ENCODE measurements at places on chromosomes 1 and 21.

GRCh38 chr21:44445145-44445812 is 10.0 kb upstream of the LRRC3 start:
- no peak for DNase-seq

DNA sequence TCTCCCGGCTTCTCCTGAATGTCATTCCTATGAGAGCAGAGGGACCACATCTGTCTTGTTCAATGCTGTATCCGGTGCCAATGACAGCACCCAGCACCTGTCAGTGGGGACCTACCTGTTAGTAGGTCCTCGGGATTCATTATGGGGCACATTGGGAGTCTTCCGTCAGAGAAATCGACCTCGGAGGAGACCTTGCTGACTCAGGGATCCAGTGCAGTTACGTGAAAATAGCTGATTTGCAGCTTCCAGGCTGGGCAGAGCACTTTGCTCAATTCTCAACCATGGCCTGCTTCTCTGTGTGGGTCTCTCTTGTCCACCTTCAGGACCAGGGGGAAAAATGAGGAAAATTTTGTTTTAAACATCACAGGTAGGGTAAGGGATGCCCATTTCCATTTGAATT is 130.2 kb downstream of the PRDM2 start:
- no peak for DNase-seq

- no peak for DNase-seq
Measured at GRCh38 chr1:93635614-93636543, 45.8 kb downstream of the BCAR3 start.

- no peak for DNase-seq
Measured at GRCh38 chr1:21901473-21901847, 35.6 kb downstream of the HSPG2 start.

GRCh38 chr1:64909031-64909430 is 57.3 kb downstream of the JAK1 start:
- DNase-seq, result no peak

DNA sequence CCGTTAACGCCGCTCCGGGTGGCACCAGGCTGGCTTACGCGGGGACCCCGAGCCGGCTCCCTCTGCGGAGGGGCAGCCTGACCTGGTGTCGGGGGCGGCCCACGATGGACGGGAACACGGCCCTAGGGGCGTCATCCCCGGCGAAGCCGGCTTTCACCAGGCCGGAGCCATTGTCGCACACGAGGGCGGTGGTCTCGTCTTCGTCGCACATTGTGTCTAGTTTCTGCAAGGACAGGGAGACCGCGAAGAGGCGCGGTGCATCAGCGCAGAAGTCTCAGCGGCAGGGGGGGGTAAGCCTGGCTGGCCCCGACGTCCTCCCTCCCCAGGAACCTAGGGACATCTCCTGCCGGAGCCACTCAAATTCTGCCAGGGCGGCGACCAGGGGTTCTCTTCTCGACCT is 989 bp downstream of the ACTA1 start:
- no peak for DNase-seq

GRCh38 chr1:184389446-184389845 is 2.6 kb downstream of the C1orf21 start:
- DNase-seq, result no peak

- DNase-seq, result peak; percentile 24
Measured at GRCh38 chr1:11982010-11982392, 1.8 kb downstream of the MFN2 start.

DNA sequence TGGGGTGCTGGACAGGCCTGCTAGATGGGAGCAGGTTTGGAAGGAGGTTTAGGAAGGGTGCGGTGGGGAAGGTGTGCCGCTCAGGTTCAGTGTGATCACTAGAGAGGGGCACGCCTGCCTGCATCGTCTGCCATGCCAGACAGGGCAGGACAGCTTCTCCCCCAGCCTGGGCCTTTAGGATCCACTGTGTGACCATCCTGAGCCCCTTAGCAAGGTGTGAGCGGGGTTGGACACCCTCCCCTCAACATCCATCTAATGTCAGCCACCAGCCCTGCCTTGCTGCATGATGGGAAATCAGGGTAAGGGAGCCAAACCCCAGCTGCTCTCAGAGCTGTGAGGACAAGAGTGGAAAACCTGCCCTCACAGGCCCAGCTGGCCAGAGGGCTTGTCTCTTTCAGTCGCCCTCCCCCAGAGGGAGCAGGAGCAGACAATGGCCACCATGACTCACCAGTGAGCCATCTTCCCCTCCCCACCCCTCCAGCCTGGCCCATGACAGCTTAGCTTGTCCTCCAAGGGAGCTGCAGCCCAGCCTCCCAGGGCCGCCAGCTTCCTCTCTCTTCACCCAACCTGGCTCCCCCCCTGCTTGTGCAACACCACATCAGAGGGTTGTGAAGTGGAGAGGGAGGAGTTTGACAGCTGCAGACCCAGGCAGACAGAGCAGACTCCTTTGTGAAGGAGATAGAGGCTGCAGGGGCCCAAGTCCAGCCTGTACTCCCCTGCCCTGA is 37.0 kb downstream of the NUAK2 start:
- peak; percentile 97 for DNase-seq

- no peak for DNase-seq
Measured at GRCh38 chr1:242448910-242449645, 75.4 kb downstream of the PLD5 start.
